Germinal center (tissue), 1 donor: ENCODE measurements at places on chromosomes 7 and 10.

DNA sequence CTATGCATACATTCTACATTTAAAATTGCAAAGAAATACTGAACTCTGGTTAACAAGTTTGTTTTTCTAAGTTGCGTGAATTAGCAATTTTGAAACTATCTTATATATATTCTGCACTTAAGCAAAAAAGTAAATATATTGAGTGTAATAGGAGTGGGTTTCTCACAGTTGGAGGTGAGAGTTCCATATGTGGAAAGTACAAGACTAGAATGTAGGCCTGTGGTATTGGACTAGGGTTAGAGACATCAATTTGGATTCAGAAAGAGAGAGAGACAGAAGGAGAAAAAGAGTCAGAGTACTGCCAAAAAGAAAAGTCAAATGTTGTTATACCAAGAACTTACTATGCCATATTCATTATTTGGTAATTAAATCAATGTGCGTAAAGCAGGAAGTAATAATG, 47.3 kb upstream of the ITGB8 start:
- no peak for DNase-seq

DNA sequence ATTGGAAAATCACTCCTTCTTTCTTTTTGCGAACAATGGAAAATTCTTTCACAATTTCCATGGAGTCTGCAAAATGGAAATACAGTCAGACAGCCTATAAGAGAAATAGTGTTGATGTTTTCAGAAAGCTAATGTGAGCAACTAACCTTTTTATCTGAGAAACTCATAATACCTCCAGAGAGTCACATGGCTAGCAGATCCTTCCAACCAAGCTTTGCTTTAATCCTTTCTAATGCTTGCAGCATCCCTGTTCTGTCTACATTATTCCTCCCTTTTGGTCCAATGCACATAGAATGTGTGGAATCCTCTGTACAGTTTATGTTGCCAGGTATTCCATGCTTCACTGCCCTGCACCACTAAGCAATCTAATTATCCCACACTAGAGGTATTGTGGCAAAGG, 717.5 kb upstream of the LRRN3 start:
- no peak for DNase-seq

- no peak for DNase-seq
Measured at GRCh38 chr7:99037327-99037940, 106.5 kb downstream of the SMURF1 start.

- DNase-seq = peak; percentile 46
Measured at GRCh38 chr7:99499371-99499720, 735 bp downstream of the ZNF394 start.

GRCh38 chr10:15787426-15787825, 67.7 kb upstream of the ITGA8 start:
- no peak for DNase-seq

GRCh38 chr10:101771380-101771779, 4.5 kb downstream of the FGF8 start:
- DNase-seq = no peak

DNA sequence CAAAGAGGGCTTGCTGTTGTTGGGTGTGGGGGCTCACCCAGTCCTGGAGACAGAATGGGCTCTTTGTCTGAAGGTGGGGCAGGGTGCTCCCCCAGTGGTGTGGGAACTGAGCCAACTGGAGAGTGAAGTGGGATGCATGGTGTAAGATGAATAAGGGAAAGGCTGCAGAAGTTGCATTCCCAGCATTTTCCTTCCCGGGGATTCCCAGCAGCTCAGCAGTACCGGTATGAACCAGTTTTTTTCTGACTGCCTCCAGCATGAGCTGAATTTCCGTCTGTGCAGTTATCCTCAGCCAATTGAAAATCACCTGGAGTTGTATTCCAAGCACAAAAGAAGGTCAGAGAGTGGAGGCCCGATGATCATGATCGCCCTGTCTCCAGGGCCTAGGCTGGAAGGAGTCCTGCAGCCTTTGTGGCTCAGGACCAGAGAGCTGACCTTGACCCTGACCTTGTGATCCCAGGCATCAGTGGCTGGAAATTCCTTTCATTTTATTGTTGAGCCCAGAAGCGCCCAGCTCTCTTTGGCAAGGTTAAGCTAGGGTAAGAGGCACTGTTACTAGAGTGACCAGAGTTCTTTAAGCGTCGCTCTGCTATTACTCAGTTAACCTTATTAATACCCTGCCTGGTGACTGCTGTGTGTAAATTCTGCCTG, 33.4 kb downstream of the OGDH start:
- no peak for DNase-seq

DNA sequence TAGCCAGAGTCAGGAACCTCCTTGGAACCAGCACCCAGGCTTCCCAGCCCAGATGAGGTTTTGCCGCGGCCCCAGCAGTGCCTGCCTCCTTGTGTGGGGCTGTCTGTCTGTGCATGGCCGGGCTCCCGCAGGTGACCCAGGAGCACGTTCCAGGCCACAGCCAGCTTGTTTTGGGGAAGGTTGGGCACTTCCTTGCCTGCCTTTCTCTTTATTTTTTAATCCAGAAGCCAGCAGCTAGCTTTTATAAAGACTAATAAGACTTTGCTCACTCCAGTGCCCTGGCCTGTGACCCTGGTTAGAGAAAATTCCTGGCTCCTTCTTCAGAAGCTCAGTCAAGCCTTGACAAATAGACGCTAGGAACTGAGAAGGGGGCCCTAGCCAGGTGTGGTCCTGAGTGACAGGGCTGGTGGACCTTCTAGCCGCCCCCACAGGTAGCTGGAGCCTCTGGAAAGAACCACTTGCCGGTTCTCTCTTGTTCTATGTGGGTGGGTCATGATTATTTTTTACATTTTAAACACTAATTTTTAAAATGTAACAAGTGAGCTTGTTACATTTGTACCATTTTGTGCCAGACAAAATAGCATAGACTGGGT, 837 bp downstream of the SLC29A3 start:
- DNase-seq = no peak

DNA sequence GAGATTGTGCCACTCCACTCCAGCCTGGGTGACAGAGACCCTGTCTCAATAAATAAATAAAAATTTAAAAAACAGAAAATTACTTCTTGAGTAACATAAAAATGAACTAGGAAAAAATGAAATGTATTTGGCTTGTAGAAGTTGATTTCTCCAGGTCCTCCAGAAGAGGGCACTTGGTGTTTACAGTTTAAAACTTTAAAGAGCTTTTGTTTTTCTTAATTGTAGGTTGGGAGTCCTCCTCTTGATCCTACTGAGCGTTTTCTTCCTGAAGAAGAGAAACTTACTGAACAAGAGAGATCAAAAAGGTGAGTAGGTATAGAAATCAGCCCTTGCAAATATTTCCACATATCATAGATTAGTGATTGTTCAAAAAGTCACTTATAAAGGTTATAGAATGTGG, 16.2 kb downstream of the KIFBP start:
- peak; percentile 15 for DNase-seq

DNA sequence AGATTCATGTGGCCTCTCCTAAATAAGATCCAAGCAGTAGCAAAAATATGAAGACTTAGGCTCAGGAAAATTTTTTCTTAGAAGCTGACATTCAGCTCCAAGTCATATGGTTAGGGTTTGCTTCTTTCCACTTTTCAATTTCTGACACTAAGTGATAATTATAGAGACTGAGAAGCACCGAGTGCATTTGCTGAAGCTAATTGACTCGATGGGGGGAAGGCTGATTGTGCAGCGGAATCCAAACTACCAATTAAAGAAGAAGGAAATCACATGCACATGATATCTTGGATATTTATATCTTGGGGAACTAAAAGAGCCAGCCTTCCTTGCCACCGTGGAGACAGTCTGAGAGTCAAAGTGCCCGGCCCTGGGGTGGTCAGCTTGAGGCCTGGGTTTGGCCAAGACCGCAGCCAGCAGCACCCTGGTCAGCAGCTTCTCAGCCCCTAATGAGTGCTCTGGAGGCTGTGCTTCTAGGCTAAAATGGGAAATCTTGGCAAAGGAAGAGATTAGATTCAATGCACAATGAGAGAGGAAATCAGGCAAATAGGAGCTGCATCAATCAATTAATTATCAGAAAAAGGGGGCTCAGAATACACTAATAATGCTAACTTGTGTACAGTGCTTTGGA, 589.3 kb downstream of the NRG3 start:
- DNase-seq = no peak

GRCh38 chr7:117163101-117163500, 159.8 kb downstream of the WNT2 start:
- DNase-seq = no peak

DNA sequence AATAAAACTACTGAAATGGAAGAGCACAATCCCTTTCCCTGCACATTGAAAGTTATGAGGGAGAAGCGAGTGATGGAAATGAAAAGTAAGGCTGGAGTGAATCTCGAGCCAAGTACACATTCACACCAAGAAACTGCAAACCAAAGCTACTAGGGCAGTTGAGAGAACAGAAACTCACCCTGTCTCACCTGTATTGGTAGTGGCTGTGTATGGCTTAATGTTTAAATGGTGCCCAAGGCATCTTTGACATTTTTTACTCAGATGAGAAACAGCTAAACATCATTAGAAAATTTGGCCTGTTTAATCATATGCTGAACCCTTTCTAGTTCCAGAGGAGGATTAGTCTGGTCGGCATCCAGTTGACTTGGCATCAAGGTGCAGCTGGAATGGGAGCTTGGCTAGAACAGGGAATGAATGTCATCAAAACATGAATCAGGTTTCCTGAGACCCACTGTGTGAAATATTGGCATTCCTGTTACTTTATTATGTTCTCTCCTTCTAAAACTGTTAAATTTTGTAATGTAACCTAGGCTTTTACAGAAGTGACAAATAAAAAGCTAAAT, 840.8 kb downstream of the GRM8 start:
- no peak for DNase-seq

DNA sequence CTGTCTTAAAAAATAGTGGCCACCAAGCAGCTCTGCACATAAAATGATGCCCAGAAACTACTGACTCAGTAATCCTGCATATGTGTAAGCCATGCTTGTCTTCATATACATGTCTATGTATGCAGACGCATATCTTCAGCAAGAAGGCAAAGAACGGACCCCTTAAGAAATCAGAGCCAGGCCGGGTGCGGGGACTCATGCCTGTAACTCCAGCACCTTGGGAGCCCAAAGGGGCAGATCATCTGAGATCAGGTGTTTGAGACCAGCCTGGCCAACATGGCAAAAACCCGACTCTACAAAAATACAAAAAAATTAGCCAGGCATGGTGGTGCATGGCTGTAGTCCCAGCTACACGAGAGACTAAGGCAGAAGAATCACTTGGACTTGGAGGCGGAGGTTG, 295.0 kb downstream of the TCERG1L start:
- no peak for DNase-seq

DNA sequence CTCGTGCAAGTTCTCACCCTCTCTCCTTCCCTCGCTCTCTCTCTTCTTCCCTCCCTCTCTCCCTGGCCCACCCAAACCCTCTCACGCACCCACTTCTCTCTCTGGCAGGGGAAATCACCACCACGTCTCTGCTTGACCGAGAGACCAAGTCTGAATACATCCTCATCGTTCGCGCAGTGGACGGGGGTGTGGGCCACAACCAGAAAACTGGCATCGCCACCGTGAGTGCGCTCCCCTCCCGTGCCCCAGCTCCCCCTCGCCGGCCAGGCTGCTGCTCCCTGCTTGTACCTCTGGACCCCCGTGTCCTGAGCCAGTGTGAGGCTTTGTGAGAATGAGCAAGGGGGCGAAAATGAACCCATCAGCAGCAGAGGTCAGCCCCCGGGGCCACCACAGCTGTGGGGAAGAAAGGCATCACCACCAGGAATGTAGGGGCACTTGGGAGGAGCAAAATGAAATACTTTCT, 25.5 kb downstream of the C10orf105 start:
- DNase-seq = no peak

DNA sequence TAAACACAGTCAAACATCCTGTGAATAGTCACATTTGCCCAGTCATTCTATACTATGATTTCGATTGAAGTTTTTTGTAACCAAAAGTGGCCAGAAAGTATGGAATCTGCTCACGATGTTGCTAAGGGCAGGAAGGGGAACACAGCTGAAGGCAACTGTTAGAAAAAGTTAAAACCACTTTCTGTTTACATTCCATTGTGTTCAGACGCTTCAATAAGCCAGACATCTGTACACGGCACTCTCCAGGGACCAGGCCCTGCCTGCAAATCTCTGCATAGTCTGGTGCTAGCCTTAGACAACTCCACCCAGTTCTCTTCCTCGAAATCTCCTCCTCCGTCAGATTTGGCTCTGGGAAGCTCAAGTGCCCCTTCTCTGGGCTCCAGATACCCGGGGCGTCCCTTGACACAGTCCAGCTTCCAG, 17.1 kb upstream of the TMEM120A start:
- no peak for DNase-seq

DNA sequence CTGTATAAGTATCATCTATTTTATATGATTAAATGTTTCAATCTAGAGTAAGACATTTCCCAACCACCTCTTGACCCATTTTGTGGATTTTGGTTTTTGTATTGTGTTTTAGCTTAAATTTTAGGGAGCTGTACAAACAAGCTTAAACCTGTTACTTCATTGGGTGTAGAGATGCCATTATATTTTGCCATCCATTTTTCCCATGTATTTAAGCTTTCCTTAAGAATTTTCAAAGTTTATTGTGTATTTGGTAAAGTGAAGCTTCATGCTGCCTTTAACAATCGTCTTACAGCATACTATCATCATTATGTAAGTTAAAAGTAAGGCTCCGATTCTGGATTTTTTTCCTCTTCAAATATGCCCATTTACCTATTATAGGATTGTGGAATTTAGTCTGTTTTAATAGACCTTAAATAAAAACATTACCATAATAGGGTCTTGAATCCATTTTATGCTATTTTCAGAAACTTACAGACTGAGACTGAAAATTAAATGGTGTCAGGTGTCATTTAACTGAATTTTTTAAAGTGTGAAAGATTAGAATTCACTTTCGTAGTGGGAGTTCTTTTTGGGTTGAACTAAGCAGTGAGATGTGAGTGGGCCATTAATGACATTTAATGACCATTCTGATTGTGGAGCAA, 2.2 kb downstream of the KMT2E start:
- DNase-seq = no peak

GRCh38 chr10:49448924-49449323, 53.0 kb upstream of the DRGX start:
- no peak for DNase-seq

- DNase-seq = no peak
Measured at GRCh38 chr10:132446661-132447445, 49.9 kb downstream of the PWWP2B start.

DNA sequence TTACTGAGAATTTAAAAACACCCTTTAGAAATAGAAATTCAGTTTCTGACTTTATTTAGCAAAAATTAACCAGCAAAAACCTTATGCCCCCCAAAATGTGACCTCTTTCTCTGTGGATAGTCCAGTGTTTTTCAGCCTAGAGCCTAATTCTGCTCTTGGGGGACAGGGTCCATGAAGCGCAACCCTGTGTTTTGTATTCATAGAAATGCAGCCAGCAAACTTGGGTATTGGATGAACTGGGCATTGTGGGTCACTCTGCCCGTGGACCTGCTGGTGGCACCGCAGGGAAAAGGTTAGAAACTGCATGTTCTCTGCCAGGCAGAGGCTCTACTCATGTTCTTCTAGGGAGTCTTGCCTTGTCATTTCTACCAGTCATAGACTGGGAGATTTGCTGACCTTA, 787.4 kb upstream of the C7orf33 start:
- no peak for DNase-seq

DNA sequence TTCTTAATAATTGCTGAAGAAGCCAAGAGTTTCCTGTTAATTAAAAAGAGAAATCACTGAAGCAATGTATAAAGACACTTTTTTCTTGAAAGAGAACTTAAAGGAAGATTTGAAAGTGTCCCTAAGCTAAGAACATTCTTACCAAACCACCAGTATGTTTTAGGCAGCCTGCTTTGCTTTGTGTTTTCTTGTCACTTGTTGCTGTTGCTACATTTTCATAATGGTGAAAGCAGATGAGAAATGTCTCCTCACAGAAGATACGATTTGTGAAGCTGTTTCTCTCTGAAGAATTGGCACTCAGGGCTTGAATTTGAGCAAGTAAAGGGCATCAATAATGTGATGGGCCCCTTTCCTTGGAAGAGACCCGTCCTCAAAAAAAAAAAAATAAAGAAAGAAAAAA, 30.9 kb downstream of the TCF7L2 start:
- no peak for DNase-seq
